Frontal cortex (tissue), 4 donors: ENCODE measurements at places on chromosomes 6 and 20. TPM values are rescaled to one million over a fixed set of nuclear protein-coding genes. Genes with fewer than 3 reads are reported as not detected.

Gene NT5E
- 8.2 TPM for total RNA-seq

Gene HLA-DOA
- total RNA-seq: 0.82 TPM

Gene TGM3
- total RNA-seq: not detected

Gene ARFGEF2
- total RNA-seq: 26.9 TPM
